GM04503 (cell line): ENCODE measurements at places on chromosomes 16 and 17.
A peak's percentile ranks its signal among the peaks of the same experiment; 100 is the strongest.

- no peak for DNase-seq
Measured at GRCh38 chr17:75826561-75827307, 17.5 kb downstream of the UNC13D start.

GRCh38 chr17:69607162-69607834 lies 192.8 kb downstream of the MAP2K6 start:
- peak; percentile 45 for DNase-seq

DNA sequence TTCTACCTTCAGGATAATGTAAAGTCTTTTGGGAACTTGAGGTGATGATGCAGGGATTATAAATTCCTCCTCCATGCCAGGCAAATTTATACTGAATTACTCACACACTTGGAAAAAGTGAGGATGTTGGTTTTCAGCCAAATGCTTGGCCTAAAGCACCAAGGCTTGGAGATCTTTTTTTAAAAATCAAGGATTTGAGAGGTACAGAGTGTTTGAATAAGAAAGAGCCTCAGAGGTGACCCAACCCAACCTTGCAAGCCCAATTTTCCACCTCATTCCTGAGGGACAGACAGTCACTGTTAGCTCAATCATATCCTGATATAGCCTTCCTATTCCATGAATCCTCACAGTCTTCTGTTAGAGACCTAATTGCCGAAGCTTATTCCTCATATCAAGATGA lies 14.0 kb downstream of the GRIN2A start:
- peak; percentile 36 for DNase-seq

- peak; percentile 85 for DNase-seq
Measured at GRCh38 chr17:869567-870525, 87.7 kb downstream of the MRM3 start.

DNA sequence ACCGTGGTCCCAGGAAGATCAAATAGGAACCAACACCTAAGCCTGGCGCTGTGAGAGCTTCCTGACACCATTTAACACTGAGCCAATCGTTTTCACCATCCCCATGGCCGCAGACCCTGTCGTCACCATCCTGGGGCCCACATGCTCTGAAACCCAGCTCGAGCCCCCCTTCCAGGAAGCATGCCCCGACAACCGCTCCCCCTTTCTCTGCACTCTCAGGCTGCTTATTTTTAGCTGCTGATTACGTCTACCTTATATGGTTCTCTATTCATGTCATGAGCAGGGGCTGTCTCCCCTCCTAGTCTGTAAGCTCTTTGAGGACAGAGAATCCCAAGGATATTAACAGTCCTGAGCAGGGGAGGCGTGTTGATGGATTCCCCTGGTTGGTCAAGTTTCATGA lies 10.5 kb downstream of the SRL start:
- no peak for DNase-seq

- no peak for DNase-seq
Measured at GRCh38 chr17:2775206-2775605, 21.0 kb upstream of the RAP1GAP2 start.

DNA sequence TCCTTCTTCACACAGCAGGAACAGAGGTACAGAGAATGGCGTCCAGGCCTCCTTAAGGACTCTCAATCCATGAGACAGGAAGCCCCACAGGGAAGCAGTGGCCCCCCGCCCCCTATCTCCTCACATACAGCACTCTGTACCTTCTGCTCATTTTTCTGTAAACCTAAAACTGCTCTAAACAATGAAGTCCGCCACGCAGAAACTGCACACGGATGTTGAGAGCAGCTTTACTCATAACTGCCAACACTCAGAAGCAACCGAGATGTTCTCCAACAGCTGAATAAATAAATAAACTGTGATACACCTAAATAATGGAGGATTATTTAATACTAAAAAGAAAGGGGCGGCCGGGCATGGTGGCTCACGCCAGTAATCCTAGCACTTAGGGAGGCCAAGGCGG lies 9.9 kb downstream of the TBC1D16 start:
- DNase-seq, result no peak

GRCh38 chr17:13240851-13241250 lies 223.0 kb upstream of the ELAC2 start:
- no peak for DNase-seq

DNA sequence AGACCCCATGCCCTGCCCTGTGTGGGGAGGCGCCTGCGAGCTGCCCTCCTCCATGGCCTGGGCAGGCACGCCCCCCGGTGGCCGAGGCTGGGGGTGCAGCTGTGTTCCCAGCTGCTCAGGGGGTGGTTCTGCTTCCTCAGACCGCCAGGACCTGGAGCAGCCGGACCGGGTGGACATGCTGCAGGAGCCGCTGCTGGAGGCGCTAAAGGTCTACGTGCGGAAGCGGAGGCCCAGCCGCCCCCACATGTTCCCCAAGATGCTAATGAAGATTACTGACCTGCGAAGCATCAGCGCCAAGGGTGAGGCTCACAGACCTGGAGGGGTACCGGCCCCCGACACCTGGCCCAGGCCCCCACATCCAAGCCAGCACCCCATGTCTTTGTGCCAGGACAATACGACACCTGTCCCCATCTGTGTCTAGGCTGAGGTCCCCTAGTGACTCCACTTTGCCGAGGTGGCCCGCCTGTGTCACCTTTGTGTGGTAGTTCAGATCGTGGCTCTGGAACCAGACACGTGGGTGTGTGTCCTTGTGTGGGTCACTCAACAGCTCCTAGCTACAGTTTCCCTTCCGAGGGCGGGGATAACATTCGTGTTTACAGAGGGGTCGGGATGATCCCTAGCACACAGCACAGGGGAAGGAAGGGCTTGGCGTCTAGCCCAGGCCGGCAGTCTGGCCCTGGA lies 9.3 kb downstream of the GJD3 start:
- DNase-seq, result no peak

DNA sequence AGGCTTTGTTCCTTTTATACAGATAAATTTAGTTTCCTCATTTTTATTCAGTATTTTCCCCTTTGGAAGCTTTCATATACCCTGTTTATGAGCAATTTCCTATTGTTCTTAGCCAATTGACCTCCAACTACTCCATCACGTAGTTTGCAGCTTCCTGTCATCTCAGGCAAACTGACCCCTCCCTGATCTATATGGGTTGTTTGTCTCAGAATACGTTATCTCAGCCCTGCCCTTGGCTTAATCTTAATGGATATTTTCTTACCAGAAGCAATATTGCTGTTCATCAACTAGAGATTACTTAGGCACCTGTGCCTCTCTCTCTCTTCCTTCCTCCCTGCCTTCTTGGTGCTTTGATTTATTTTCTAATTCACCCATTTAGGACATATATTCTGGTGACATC lies 81.2 kb downstream of the ZNF18 start:
- DNase-seq, result no peak

DNA sequence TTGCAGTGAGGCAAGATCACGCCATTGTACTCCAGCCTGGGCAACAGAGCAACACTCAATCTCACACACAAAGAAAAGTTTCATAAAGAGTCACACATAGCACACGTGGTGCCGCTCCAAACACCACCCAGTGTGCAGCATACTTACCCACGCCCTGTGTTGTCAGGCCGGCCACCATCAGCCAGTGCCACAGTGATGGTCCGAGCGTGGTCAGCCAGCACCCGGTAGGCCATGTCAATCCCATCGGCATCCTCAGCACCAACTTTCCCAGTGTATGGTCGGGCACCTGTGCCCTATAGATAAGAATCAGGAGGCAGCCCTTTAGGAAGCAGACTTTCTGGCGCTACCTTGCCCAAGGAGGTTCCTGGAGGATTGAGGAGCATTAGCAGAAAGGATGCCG lies 17.7 kb upstream of the EXOSC6 start:
- DNase-seq, result no peak

- no peak for DNase-seq
Measured at GRCh38 chr17:44363613-44364159, at the start of gene FAM171A2. FAM171A2 (minus strand) TSS chr17:44363853; CDS start chr17:44363714, 139 bp downstream.

- DNase-seq, result no peak
Measured at GRCh38 chr16:10885246-10885645, 8.2 kb downstream of the CIITA start.

DNA sequence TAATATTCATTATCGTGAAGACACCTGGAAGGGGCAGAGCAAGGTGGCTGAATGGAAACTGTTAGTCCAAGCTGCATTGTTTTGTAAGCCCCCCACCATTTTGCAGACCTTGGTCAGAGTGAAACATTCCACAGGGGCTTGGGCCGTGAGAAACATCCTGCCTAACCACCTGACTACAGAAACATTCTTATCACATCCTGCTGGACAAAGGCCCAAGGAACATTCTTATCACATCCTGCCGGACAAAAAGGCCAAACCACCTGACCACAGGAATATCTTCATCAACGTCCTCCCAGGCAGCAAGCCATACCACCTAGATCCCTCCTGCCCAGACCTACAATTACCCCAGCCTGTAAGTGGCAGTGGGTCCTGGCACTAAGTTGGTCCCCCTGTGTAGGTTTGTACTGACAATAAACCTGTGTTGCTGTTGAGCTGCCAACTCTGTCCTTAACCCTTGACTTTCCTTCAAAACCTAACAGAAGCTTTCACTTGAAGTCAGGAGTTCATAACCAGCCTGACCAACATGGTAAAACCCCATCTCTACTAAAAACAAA lies 19.6 kb downstream of the ATF7IP2 start:
- DNase-seq, result no peak

DNA sequence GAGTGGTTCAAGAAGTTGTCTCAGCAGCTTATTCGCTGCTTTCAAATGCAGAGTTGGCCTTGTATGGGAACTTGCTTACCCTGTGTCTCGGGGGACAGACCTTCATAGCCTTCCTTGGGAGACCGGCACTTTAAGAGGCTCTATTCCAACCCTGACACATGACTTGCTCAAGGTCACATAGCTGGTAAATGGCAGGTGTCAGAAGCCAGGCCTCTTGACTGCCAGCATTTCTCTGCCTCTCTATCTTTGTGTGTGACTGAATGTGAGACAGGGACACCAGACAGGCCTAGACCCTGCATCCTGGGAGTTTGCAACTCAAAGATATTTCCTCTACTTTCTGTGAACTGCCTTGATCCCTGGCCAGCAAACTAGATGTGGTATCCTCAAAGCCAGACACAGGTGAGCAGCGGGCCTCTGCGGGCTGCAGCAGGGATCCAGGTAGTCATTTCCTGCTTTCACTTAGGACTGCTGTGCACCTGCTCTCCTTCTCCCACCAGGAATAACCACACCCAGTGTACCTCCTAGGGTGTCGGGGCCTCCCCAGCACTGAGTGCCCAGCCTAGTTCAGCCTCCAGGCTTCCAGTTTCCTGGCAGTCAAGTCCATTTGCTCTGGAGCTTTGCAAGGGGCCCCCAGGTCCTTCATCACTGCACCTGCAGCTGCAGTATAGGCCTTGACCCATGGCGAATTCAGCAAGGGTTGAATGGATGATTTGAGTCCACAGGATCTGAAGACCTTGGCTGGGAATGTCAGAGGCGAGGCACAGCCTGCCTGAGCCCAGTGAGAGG lies 116.6 kb upstream of the TNRC6C start:
- DNase-seq, result no peak

- DNase-seq, result no peak
Measured at GRCh38 chr16:25585526-25585925, 106.2 kb upstream of the HS3ST4 start.

DNA sequence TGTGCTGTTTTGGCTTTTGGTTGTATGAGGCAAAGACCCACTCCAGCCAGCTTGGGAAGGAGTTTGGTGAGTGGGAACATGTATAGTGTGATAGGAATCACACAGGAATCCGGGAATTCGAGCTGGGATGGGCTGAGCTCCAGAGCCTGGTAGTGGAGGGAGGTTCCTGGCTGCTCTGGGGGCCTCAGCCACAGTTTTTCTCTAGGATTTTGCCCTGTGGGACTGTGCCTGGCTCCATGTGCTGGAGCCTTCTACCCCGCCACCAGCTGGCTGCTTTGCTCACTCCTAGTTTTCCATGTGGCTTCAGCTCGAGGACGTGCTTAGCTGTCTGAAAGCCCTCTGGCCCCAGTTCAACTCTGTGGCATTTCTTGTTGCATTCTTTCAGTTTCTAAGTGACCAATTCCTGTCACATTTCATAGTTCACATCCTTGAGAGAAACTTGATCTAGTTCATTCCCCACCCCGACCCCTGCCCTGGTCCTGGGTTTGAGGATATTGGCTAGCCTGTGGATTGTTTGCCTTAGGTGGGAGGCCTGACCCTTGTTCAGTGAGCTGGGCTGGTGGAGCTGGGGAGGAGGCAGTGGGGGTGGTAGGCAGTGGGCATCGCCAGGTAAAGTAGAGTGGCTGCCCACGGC lies 5.0 kb downstream of the SEC14L1 start:
- peak; percentile 70 for DNase-seq

DNA sequence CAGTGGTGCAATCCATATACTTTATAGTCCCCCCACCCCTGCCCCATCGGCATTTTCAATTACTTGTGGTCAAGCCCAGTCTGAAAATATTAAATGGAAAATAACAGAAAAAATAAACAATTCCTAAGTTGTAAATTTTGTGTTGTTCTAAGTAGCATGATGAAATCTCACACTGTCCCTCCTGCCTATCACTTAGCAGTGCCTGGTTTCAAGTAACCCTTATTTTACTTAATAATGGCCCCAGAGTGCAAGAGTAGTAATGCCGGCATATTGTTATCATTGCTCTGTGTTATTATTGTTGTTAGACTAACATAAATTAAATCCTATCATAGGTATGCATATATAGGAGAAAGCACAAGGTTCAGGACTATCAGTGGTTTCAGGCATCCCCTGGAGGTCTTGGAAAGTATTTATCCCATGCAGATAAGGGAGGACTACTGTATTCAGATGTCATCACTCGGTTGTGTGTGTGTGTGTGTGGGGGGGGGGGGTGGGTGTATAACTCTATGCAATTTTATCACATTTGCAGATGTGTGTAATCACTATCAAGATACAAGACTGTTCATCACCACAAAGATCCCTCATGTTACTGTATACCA lies 9.3 kb downstream of the UBE2G1 start:
- no peak for DNase-seq

- no peak for DNase-seq
Measured at GRCh38 chr17:80000981-80001775, 34.5 kb downstream of the TBC1D16 start.

- no peak for DNase-seq
Measured at GRCh38 chr17:77717941-77718668, 240.4 kb upstream of the TNRC6C start.

GRCh38 chr16:26605626-26606271 lies 461.0 kb upstream of the C16orf82 start:
- no peak for DNase-seq

- no peak for DNase-seq
Measured at GRCh38 chr16:4970010-4970409, 11.9 kb downstream of the SEC14L5 start.

DNA sequence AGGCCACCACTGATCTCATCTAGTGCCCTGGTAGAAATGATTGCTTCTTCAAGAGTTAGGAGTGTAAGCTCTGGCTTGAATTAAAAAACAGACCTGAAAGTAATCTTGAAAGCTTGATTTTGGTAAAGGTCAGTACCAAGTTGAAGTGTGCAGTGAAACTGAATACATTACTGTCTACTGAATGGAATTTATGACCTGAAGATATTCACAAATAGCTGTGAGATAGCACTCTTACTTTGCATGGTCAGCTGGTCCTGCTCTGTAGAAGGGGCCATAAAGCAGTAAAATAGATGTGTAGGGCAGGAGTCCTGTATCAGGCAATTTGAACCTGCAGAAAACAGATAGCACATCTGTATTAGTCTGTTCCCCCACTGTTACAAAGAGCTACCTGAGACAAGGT lies 78.6 kb downstream of the MYH13 start:
- no peak for DNase-seq

- no peak for DNase-seq
Measured at GRCh38 chr17:51165680-51166197, 472 bp upstream of the NME2 start.

- DNase-seq, result no peak
Measured at GRCh38 chr16:68309799-68310198, 947 bp downstream of the SLC7A6OS start.
